Non-pigmented ciliary epithelial cell (primary cell): ENCODE measurements at places on chromosomes 1 and 21.

DNA sequence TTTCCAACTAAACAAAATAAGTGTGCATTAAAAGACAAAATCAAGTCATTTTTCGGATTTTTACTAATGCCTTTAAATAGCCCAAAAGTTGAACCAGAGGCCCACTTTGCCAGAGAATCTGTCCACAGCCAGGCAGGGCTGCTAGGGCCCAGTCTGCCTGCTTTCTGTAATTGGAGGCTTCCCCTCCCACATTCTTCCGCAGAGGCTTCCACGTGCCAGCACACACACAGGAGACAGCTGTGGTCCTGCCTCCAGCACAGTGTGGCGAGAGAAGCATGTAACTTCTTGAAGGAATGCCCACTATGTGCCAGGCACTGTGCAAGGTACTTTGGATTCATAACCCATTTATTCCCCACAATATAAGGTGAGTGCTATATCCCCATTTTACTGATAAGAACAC is 11.3 kb upstream of the PDZK1IP1 start:
- DNase-seq: no peak

GRCh38 chr1:230208619-230209261 is 141.7 kb downstream of the GALNT2 start:
- no peak for DNase-seq

- no peak for DNase-seq
These were observed 929 bp upstream of the FOXJ3 start for GRCh38 chr1:42335809-42336518.

DNA sequence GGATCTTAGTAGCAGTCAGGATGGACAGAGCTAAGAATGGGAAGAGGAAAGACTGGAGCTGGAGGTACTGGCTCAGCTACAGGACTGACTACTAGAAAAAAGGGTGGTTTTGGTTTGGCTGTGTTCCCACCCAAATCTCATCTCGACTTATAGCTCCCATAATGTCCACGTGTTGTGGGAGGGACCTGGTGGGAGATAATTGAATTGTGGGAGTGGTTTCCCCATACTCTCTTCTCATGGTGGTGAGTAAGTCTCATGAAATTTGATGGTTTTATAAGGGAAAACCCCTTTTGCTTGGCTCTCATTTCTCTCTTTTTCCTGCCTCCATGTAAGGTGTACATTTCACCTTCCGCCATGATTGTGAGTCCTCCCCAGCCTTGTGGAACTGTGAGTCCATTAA is 466.5 kb upstream of the DEPDC1 start:
- no peak for DNase-seq

GRCh38 chr1:119492763-119493162 is 14.2 kb upstream of the HSD3B1 start:
- DNase-seq: no peak

- no peak for DNase-seq
These were observed 19.1 kb downstream of the RAB7B start for GRCh38 chr1:205983925-205984725.

- no peak for DNase-seq
These were observed 12.9 kb upstream of the LELP1 start for GRCh38 chr1:153190373-153190772.

DNA sequence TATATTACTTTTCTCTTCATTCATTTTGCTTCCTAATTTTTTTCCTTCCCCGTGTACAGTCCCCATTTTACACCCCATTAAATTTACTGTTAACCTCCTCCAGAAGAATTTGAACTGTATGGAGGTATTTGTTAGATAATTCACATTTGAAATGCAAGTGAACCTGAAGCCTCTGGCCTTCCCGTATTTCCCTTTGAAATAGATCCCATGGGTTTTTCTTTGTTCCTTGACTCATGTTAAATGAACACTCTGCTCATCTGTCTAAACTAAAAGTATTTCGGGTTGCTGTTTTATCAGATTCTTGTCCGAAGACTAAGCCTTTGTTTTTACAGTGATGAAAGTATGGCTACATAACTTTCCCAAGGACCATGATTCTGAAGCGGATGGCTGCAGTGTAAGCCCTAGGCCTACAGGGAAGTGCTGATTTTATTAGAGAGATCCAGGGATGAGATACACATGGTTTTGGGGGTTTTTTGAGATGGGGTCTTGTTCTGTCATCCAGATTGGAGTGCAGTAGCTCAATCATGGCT is 187.9 kb downstream of the PATJ start:
- DNase-seq: no peak

GRCh38 chr1:98306517-98307089 is 354.9 kb upstream of the SNX7 start:
- DNase-seq: no peak

DNA sequence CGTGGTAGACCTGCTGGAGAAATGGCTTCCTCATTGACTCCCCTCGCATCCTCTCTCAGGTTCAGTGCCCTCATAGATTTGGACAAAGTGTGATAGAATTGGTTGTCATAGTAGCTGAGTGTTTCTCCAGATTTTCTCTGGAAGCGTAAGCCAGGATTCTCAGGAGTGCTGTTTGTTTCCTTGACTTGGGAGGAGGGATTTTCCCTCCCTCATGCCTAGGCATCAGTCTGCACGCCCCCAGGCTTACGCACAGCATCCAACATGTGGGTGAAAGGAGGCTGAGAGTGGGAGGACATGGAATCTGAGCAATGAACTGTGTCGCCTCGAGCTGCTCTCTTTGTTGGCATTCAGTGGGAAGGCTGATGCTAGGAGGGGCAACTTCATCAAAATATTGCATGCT is 503.5 kb downstream of the LTN1 start:
- no peak for DNase-seq

- no peak for DNase-seq
These were observed 11.7 kb downstream of the ST3GAL3 start for GRCh38 chr1:43719063-43719462.

GRCh38 chr1:16248603-16249516 is 11.9 kb upstream of the CPLANE2 start:
- no peak for DNase-seq

GRCh38 chr1:52238474-52238873 is 96.6 kb downstream of the ZFYVE9 start:
- peak; percentile 27 for DNase-seq

DNA sequence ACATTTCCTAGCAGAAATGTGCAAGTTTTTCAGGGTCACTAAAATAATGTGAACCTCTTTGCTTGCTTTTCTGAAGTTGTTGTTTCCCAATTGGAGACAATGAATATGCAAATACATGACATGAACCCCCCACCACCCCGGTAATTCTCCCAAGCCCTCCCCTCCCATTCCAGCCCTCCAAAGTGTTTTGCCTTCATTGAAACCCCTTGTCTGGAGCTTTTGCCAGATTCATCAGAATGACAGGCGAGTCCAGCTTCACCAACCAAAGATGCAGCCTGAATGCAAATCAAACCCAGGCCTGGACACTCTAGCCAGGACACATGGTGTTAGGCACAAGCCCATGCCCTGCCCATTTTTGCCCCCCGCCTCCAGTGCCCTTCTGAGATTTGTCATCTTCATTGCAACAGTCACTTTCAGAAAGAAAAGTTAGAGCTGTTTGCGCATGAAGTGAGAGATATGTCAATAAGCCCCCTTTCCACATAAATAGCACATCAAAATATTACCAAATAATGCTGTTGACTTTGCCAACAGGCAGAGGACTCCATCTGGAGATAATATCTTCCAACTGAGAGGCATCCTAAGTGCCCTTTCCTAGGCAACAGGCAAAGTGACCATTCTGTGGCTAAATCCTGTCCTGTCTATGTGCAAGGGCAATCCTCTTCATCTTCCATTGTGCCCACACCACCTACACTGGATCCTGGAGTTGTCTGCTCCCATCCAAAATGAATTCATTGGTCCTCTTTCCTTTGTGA is 145.6 kb upstream of the NFIA start:
- no peak for DNase-seq

DNA sequence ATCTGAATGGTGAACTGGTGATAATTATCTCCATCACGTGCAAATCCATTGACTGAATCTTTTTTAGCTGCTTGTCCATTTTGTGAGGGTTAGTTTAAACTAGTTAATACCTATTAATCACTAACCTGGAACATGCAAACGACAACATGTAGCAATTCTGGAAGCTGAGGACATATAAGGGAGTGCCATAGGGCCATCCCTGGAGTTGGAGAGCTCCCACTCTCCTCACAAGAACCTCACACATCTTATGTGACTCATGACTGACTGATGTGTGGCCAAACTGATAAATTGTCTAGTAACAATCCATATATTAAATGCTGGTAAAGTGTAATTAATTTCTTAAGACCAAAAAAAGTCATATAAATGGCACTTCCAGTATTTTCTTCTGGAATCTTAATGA is 62.9 kb upstream of the HOOK1 start:
- no peak for DNase-seq

- no peak for DNase-seq
These were observed 193.2 kb downstream of the C1orf94 start for GRCh38 chr1:34369701-34370455.
